ENCODE measurements at places on chromosomes 7 and 10.

DNA sequence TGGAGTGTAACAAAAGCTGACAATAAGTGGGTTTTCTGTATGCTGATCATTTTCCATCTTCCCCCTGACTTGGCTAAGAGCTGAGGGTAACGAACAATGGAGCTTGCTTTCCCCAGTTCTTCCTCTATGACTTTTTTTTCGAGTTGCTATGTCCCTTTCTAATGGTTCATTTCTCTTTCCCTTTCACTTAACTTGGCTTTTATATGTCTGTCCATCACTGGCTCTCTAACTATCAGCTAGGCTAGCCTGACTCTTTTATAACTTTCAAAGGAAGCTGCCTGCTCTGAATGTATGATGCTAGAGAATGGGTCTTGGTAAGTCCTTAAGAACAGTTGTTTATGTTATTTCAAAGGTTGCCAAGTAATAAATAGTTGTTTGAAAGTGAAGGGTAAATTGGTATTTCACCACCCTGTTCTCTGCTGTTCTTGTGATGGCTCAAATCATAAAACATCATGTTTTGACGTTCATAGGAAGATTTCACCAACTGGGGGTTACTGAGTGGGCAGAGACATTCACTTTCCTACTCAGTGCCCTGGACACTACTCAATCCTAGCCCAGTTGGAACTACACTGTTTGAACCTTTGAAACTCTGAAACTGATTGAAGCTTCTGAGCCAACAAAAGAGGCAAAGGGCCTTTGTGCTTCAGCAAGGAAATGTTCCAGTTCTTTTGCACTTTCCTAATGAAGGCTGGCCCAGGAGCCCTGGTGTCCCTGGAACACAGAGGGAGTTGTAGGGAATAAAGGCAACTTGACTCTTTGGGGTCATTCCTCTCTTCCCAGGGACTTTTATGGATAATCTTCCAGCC lies 85.4 kb upstream of the PHYHIPL start:
- no peak for DNase-seq

DNA sequence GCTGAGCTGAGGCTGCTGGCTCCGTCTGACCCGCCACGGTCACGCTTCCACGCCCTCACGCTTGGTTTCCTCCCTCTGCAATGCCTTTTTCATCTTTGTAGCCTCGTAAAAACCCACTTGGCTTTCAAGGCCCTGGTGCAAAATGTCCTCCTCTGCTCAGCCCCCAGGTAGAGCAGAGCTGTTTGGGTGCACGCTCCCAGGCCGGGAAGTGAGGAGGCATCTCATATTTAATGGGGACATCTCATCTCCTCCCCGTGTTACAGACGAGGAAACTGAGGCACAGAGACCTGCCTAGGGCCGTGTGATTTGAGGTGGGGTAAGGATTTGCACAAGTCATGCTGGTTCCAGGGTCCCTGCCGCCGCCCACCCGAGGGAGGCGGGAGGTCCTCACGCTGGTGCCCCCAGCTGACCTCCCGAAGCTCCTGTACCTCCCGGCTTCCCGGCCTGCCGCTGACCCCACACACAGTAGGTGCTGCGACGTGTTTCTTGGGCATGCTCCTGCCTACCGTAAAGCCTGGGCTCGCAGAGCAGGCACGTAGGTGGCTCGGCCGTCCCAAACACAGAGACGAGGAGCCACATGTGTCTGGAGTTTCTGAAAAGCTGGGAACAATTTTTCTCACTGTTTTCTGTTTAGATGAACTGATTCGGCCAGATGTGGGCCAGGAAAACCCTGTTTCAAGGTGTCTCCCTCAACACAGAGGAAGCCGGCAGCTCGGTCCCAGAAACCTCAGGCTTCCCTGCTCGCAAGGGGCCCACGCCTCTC lies 11.5 kb downstream of the FOXL3 start:
- no peak for DNase-seq

- DNase-seq: no peak
Measured at GRCh38 chr10:124285587-124286527, 132.9 kb downstream of the OAT start.

- DNase-seq: no peak
Measured at GRCh38 chr10:131834152-131834810, 66.5 kb upstream of the PPP2R2D start.

- no peak for DNase-seq
Measured at GRCh38 chr10:110433740-110434139, 64.0 kb upstream of the DUSP5 start.

GRCh38 chr10:72164617-72165016 lies 51.2 kb upstream of the ANAPC16 start:
- DNase-seq: no peak

DNA sequence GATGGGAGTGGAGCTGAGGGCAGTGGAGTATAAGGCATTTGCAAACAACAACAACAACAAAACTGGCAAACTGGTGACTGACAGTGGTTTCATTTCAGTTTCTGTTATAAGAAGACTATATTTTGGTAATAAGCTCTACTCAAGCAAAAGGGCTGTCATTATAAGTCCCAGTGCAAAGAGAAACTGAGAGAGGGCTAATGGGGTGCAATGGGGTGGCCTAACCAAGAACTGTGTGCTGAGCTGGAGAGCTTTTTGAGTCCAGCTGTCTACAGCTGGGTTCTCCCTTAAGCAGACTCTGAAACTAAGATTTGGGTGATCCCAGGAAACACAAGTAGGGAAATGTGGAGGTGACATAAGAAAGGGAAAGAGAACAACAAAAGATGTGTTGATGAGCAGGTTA lies 439.3 kb downstream of the ADRA2A start:
- DNase-seq: no peak

DNA sequence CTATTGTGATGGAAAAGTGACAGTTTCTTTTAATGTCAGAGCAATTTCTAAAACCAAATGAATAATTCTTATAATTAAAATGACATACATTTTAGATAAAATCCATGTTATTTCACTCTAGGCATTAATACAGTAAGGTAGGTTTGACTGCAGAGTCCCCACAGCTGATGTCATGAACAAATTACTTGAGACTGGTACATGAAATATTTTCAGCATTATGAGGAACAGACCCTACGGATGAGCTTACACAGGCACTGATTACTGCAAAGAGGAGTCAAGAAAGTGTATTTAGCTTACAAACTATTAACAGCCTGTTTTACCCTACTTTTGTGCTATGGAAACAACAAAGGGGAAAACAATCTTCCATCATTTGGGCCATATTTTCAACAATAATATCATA lies 8.9 kb downstream of the COL1A2 start:
- no peak for DNase-seq

GRCh38 chr7:36887233-36887632 lies 162.9 kb upstream of the AOAH start:
- DNase-seq: no peak

- DNase-seq: no peak
Measured at GRCh38 chr10:120593693-120594092, 136.7 kb downstream of the PLPP4 start.

- DNase-seq: no peak
Measured at GRCh38 chr10:30118590-30118989, 59.2 kb upstream of the JCAD start.

DNA sequence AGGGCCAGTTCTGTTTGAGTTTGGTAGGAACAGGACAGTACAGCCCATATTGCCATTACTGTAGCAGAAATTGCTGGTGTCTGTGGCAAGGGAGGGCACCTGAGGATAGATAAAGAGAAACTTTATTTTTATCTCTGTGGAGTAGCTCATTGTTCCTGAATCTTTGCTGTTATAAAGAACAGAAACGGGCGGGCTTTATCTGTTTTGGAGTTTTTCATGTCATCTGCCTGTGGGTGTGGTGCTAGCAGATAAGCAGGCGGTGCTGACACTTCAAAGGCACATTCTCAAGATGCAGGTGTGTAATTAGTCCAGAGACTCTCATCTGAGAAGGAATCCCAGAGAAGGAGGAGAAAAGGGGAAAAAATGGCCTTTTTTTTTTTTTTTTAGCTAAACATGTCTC lies 11.5 kb downstream of the ZNF273 start:
- no peak for DNase-seq

GRCh38 chr10:4279655-4280054 lies 494.6 kb upstream of the KLF6 start:
- no peak for DNase-seq

Measured in COLO829 (cell line).